ENCODE measurements at places on chromosomes 3 and 15. TPM values are rescaled to one million over a fixed set of nuclear protein-coding genes. Genes with fewer than 3 reads are reported as not detected.

Gene MORC1
- total RNA-seq, result 0.13 TPM

GRCh38 chr15:80275961-80276360 lies 23.9 kb upstream of the CTXND1 start:
- H3K27ac ChIP-seq, result no peak overlapping the region
- H3K4me3 ChIP-seq, result no peak overlapping the region
- DNase-seq, result no peak
- no peaks in the 10 kb centered on the region for H3K27me3 ChIP-seq
- no peaks in the 10 kb centered on the region for H3K36me3 ChIP-seq

Gene EEF1AKMT4
- 10.1 TPM for total RNA-seq

DNA sequence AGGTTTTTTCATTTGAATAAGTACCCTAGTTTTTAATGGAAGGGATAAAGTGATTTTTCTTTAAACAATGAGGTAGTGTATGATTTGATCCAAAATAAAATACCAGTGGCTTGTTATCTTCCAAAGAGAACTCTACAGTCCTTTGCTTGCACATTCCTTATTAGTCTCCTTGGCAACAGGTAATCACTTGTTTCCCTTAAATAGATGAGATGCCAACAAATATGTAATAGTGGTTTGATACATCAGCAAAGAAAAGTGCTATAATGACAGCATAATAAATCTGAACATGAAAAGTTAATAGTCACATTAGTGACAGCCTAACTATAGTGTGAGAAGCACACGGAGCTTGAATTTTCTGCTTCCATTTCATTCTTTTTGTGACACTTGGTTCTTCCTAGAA lies 360.2 kb downstream of the ZNF385D start:
- H3K4me3 ChIP-seq, result no peak overlapping the region
- no peak overlapping the region for H3K27ac ChIP-seq
- H3K27me3 ChIP-seq, result no peaks in the 10 kb centered on the region
- no peaks in the 10 kb centered on the region for H3K4me1 ChIP-seq
- no peaks in the 10 kb centered on the region for H3K36me3 ChIP-seq
- DNase-seq, result no peak

- H3K27ac ChIP-seq, result peak overlapping the region; percentile 86
- peaks cover 14% of the 10 kb centered on the region for H3K4me1 ChIP-seq
- H3K36me3 ChIP-seq, result no peaks in the 10 kb centered on the region
- DNase-seq, result no peak
- H3K27me3 ChIP-seq, result no peaks in the 10 kb centered on the region
Observed at GRCh38 chr3:143001034-143001368, 369 bp upstream of the U2SURP start.

DNA sequence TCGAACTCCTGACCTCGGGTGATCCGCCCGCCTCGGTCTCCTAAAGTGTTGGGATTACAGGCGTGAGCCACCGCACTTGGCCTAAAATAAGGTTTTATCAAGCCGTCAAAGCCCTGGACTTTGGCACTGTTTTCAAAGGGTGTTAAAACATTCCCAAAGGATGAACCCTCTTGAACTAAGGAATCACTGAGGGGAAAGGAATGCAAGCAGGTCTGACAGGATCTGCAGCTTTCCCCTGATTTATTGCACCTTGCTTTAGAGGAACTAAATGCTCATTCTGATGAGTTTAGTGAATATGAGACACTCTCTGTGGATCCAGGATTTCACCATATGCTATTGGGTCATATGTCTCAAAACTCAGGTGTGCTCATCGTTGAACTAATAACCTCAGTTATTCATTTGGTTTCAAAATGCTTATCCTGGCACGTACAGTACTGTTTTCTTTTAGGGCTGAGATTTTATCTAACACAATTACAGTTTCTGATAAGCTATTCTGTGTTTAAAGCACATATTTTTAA lies 63.0 kb upstream of the TSC22D2 start:
- DNase-seq, result peak; percentile 75
- no peaks in the 10 kb centered on the region for H3K27me3 ChIP-seq
- H3K4me3 ChIP-seq, result no peak overlapping the region

DNA sequence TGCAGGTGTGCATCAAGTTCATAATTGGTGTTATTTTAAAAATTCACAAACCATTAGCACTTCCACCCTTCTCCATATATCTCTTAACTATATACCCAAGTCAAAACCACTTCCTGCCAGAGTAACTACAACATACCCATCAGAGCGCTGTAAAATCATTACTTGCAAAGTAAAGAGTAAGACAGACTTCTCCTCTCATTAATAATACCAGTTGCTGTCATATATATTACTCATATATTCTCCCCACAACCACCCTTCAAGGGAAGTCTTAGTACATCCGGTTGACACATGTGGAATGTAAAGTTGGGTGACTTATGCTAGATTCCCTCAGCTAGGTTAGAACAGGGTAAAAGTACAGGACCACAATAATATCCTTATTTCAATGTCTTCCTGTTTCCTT lies 5.6 kb downstream of the TERC start:
- no peaks in the 10 kb centered on the region for H3K36me3 ChIP-seq
- DNase-seq, result no peak
- no peak overlapping the region for H3K4me3 ChIP-seq
- H3K27ac ChIP-seq, result no peak overlapping the region
- peaks cover 6% of the 10 kb centered on the region for H3K4me1 ChIP-seq

GRCh38 chr15:51576286-51576850 lies 46.2 kb downstream of the DMXL2 start:
- no peaks in the 10 kb centered on the region for H3K4me1 ChIP-seq
- no peak overlapping the region for H3K27ac ChIP-seq
- H3K36me3 ChIP-seq, result no peaks in the 10 kb centered on the region

Gene ZKSCAN7
- total RNA-seq, result 6.1 TPM

Gene PGBD4
- total RNA-seq, result 1.2 TPM

DNA sequence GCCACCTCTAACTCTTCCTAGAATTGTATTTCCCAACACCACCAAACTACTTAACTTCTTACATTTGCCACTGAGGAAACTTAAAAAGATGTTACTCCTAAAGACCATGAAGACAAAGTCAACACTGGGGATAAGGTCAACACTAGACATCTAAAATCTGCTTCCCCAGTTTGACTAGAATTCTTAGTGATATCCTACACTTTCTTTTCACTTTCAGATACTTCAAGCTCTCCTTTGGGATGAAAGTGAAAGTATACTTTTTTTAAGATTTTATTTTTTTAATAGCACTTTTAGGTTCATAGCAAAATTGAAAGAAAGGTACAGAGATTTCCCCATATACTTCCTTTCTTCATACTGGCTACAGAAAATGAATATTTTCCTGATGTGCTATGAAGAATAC lies 32.6 kb downstream of the GOLIM4 start:
- DNase-seq, result no peak
- no peaks in the 10 kb centered on the region for H3K27me3 ChIP-seq
- no peak overlapping the region for H3K4me3 ChIP-seq
- no peaks in the 10 kb centered on the region for H3K36me3 ChIP-seq

- no peak overlapping the region for H3K4me3 ChIP-seq
- no peaks in the 10 kb centered on the region for H3K4me1 ChIP-seq
- H3K27me3 ChIP-seq, result no peaks in the 10 kb centered on the region
- no peak overlapping the region for H3K27ac ChIP-seq
Observed at GRCh38 chr3:33883951-33884561, 85.6 kb downstream of the PDCD6IP start.

GRCh38 chr3:197807969-197808587 lies 17.0 kb downstream of the LRCH3 start:
- DNase-seq, result no peak
- H3K4me3 ChIP-seq, result no peak overlapping the region
- peaks cover 12% of the 10 kb centered on the region for H3K4me1 ChIP-seq
- no peak overlapping the region for H3K27ac ChIP-seq
- no peaks in the 10 kb centered on the region for H3K27me3 ChIP-seq

Gene KBTBD13
- not detected for total RNA-seq
